Astrocyte of the hippocampus (primary cell): ENCODE measurements at places on chromosomes 1 and 21.

- peak; percentile 93 for DNase-seq
Measured at GRCh38 chr1:167797015-167797414, 75.2 kb downstream of the MPZL1 start.

GRCh38 chr21:39037807-39038405 lies 145.3 kb downstream of the PSMG1 start:
- no peak for DNase-seq

DNA sequence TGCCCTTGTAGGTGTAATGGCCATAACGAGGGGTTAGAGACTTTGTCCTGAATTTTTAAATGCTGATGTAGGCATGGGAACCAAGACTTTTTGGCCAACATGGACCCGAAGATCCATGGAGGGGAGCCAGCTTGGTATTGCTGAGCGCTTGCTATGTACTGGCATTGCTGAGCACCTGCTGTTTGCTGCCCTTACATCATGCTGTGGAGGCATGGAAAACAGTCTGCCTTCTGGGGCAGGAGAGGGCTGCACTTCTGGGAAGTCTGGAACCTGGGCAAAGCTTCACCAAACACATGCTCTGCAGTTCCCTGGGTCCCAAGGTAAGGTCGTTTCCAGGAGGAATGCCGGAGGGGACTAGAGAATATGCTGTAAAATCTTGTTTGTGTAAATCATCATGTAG lies 86.3 kb upstream of the CNIH3 start:
- DNase-seq: no peak

GRCh38 chr1:29232387-29232786 lies 1.7 kb upstream of the MECR start:
- DNase-seq: no peak

DNA sequence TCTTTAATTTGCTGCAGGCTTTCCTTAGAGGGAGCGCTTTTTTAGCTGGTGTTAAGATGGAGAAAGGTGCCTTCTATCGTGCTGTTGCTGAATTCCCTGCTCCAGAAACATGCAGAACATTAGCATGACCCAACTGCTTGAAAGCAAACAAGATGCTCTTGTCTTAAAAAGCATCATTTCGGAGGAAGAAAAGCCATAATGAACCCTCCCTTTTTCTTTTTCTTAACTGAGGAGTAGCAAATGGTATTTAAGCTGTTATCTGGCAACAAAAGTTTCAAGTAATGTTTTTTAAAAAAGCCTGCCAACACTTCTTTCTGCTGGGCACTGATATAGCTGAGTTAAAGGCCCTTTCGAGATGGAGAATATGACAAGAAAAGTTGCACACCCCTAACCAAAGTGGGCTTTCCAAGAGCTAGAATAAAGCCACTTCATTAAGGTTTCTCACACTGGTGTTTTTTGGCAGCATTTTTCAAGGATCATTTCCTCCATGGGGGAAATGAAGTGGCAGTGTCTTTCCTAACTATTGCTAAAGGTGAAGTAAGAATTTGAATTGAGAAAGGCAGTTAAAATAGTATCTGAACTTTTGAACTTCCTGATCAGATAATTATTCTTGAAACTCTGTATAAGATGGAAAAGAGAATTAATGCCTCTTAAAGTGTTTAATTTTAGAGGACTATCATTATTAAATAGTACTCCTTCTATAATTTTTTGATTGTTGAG lies 38.8 kb downstream of the ST6GALNAC5 start:
- DNase-seq: no peak

DNA sequence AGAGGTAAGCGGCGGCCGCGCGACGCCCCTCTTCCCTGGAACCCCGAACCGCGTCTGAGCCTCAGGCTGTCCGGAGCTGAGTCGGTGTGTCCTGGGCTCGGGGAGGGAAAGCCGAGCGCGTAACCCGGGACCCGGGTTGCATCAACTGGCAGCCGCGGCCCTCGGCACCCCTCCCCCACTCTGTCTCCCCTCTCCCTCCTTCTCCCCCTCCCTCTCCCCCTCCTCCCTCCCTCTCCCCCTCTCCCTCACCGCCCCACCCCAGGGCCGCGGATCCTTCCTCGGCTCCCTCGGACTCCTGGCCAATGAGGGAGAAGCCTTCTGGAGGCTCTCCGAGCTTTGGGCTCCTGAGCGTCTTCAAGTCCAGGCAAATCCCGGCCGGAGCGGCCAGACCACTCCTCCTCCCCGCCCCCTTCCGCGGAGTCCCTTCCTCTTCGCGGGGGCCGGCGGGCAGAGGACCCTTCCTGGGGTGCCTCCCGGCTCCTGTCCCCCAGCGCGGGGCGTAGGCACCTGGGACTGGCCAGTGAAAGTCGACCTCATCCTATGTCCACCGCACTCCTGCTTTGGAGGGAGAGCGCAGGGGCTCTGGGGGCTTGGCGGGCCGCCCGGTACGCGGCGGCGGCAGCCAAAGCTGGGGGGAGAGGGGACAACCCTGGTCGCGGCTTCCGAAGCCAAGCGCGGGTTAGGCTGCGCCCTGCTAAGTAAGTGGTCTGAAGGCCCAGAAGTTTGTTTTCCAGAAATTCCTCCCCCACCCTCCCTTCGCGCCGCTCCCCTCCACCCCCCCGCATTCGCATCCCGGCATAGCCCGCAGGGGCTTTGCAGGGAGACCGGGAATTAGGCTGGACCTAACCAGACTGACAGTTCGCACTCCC lies 850 bp downstream of the SESN2 start:
- DNase-seq: peak; percentile 94

DNA sequence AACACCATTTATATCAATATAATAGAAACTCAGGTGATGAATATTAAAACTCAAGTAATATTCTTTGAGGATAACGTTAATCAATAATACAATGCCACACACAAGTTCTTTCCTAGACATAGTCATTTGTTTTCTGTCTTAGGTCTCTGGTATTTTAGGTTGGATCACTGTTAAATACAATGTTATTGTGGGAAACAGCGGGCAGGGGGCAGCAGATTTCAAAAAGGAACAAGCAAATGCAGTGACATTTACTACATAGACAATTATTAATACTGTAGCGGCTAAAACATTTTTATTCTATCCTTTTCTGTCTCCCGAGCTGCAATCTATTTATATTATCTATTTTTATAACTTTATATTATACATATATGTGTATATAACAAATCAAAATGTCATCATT lies 186.4 kb upstream of the ZNHIT6 start:
- peak; percentile 55 for DNase-seq

DNA sequence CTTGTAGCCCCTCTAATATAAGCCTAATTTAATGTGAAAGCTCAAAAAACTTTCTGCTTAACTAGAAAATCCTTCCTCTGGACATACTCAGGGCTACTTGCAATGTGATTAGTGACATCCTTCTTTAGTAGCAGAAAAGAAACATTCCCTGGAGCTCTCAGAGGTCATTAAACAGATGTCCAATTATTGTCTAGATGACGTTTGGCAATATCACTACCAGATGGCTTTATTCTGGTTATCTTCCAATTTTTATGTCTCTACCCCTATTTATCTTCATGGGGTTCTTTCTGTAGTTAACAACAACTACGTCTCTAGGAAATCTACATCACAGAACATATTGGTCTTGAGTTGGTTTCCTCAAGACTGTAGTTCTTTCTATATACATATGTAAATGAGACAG lies 44.2 kb downstream of the CTH start:
- DNase-seq: no peak

DNA sequence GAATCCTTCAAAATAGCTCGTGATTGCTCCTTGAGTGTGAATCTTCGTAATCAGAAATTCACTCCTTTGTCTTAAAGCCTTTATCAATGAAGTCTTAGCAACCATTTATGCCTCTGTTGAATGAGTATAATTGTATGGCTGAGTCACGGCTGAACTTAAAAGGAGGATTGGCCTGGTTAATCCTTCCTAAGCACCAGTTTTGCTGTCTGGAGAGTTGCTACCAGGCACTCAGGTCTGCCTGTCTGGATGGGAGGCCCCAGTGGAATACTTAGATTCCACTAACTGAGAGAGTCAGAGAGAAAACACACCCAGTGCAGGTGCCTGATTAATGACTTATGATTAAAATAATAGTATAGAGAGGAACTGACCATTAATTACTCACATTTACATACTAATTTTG lies 7.6 kb upstream of the HHAT start:
- DNase-seq: no peak

GRCh38 chr1:159088050-159088449 lies 11.5 kb upstream of the AIM2 start:
- DNase-seq: peak; percentile 56

GRCh38 chr1:202291961-202292712 lies 49.6 kb downstream of the UBE2T start:
- DNase-seq: peak; percentile 90

DNA sequence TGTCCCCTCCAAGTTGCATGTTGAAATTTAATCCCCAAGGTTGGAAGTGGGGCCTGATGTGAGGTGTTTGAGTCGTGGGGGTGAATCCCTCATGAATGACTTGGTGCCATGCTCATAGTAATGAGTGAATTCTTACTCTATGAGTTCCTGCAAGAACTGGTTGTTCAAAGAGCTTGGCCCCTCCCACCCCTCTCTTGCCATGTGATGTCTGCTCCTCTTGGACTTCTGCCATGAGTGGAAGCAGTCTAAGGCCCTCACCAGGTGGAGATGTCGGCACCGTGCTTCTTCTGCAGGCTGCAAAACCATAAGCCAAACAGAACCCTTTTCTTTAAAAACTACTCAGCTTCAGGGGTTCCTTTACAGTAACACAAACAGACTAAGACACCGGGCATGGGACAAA lies 14.3 kb downstream of the G0S2 start:
- no peak for DNase-seq

- DNase-seq: no peak
Measured at GRCh38 chr1:36305915-36306209, 306 bp upstream of the SH3D21 start.

- no peak for DNase-seq
Measured at GRCh38 chr1:16064536-16065268, 8.7 kb downstream of the FAM131C start.

DNA sequence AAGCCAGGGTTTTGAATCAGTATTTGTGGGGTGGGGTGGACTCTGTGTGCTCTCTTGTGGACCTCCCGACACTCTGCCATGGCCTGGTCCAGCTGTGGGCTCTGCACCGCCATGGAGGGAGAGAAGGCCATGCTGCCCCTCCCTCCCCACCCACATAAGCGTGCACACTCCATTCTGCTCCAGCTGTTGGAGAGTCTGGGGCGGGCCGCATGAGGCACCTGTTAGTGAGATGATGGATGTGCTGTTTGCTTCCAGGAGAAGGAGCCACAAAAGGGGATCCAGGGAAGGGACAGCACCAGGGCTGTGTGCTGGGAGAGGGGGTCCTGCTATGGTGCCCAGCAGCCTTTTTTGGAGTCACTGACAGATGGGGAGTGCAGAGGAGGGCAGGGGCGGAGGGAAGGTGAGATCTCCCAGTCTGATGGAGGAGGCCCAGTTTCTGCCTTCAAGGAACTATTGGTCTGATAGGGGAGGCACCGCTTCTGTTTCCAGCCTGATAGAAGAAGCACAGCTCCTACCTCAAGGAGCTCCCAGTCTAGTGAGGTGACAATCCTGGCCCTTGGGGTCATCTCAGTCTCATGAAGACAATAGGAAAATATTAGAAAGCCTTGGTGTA lies 101.5 kb downstream of the ACTL8 start:
- DNase-seq: no peak

DNA sequence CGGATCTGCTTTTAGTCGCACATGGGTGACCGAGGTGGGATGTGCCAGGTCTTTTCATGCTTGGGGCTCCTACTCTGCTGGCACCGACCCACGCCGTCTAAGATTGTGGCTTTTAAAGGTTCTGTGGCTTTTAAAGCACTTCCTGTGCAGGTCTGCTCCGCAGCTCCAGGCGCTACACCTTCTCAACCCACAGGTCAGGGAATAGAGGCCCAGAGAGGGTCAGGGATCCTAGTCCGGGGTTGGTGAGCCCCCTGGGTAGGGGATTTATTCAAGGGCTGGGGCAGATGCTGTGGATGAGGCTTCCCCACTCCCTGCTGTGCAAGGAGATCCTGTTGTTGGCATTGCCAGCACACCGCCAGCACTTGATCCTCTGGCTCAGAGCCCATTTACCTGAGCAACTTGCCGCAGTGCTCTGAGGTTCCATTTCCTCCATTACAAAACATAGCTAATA lies 212.8 kb upstream of the RAB4A start:
- DNase-seq: no peak

- no peak for DNase-seq
Measured at GRCh38 chr1:192901500-192901899, 92.7 kb downstream of the RGS2 start.

DNA sequence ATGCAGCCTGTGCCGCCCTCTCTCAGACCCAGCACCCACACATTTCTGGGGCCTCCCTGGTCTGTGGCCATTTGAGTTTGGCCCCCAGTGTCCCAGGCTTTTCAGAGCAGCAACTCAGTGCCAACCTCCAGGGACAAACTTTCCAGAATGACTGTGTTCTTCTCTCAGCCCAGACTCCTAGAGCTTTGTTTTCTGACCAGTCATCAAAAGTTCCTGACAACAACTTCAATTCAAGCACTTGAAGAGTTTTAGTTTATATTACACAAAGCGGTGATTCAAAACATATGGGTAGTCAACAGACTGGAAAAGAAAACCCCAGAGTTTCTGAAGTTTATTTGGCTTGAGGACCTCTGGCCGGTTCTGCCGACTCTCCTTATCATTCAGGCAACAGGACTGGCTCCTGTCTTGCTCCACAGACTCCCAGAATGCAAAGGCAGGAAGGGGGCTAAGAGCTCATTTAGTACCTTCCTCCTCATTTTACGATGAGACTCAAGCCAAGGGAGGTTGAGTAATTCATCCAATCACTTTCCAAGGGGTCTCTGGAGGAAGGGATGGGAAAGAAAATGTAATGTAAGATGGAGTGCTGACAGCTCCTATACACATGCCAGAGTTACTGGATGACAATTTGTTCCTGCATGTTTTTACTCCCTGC lies 27.0 kb upstream of the TIAM1 start:
- peak; percentile 65 for DNase-seq

GRCh38 chr1:241536969-241537368 lies 4.8 kb downstream of the KMO start:
- no peak for DNase-seq

DNA sequence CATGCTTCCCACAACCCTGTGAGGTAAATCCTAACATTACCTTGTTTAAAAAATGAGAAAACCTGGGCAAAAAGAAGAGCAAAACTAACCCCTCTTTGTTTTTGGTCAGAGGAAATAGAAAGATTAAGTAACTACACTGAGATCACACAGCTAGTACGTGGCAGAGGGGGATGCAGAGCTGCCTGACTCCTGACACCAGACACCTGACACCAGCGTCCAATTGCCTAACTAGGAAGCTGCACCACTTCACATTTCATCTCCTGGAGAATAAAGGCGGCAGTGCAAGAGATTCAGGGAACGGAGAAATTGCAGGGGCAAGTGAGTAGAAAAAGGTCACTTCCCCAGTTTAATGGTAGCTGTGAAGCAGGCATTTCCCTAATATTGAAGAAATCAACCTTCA lies 229.3 kb upstream of the PTBP2 start:
- no peak for DNase-seq

GRCh38 chr1:76035053-76035452 lies 39.5 kb upstream of the ST6GALNAC3 start:
- DNase-seq: no peak

DNA sequence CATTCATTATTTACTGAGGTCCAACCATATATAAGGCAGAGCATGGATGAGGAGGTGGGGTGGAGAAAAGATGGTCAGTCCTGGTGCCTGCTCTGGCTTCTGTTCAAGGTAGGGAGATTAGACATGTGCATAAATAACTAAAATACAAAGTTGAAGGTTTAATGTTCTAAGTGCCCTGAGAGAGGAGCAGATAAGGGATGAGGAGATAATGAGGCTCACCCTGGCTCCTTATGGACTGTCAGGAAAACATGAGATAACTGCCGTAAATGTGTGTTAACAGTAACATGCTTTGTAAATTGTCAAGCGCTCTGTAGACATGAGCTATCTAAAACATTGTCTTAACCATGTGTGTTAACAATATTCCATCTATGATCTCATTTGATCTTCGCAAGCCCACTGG lies 474.6 kb upstream of the USP24 start:
- DNase-seq: no peak

GRCh38 chr1:117231748-117232373 lies 21.1 kb upstream of the VTCN1 start:
- peak; percentile 6 for DNase-seq
